ENCODE measurements at places on chromosomes 3 and 15. TPM values are rescaled to one million over a fixed set of nuclear protein-coding genes. Genes with fewer than 3 reads are reported as not detected.

Gene CCDC39
- total RNA-seq, result 18.2 TPM

Gene TMEM40
- 1.1 TPM for total RNA-seq

Gene ZNF660
- 2.1 TPM for total RNA-seq

Gene CFAP44
- total RNA-seq, result 44.0 TPM

- DNase-seq, result no peak
- no peaks in the 10 kb centered on the region for H3K27me3 ChIP-seq
- H3K4me1 ChIP-seq, result peaks cover 11% of the 10 kb centered on the region
- H3K4me3 ChIP-seq, result no peak overlapping the region
Measured at GRCh38 chr15:40854161-40854560, 10.3 kb downstream of the SPINT1 start.
